ENCODE measurements at places on chromosomes 11 and 22.

GRCh38 chr11:111327908-111328624, 29.7 kb downstream of the POU2AF3 start:
- DNase-seq: no peak

GRCh38 chr22:44451016-44451415, 47.0 kb downstream of the RTL6 start:
- no peak for DNase-seq

GRCh38 chr11:57800444-57801182, 39.0 kb downstream of the CTNND1 start:
- DNase-seq: no peak

DNA sequence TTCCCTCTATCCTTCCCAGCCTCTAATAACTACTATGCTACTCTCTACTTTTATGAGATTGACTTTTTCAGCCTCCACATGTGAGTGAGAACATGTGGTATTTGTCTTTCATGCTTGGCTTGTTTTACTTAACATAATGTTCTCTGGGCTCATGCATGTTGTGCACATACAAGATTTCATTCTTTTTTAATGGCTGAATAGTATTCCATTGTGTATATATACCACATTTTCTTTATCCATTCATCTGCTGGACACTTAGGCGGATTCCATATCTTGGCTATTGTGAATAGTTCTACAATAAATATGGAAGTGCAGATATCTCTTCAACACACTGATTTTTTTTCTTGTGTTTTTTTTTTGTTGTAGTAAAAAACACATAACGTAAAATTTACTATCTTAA, 19.4 kb downstream of the OSBP2 start:
- no peak for DNase-seq

DNA sequence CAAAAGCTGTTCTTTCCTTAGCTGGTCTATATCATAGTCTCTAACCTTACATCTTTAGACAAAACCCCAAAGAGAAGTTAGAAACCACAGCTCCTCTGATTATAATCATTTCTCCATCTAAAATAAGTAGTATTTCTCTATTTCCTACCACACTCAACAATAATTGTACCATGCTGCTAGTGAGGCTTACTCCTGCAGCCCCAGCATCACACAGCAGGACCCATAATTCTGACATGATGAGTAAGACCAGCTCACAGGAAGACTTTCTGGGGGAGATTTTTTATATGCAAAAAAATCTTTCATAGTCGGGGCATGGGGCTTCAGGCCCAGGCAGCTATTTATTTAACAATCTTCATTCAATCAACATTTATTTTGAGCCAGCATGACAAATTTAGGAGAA, 441.6 kb downstream of the DYNC2H1 start:
- no peak for DNase-seq

GRCh38 chr22:45999379-45999971, 22.5 kb upstream of the WNT7B start:
- DNase-seq: no peak

- DNase-seq: no peak
These were observed 6.2 kb downstream of the ALDH3B1 start for GRCh38 chr11:68016161-68016903.

GRCh38 chr11:59335001-59335400, 23.7 kb upstream of the OR5AN1 start:
- no peak for DNase-seq

DNA sequence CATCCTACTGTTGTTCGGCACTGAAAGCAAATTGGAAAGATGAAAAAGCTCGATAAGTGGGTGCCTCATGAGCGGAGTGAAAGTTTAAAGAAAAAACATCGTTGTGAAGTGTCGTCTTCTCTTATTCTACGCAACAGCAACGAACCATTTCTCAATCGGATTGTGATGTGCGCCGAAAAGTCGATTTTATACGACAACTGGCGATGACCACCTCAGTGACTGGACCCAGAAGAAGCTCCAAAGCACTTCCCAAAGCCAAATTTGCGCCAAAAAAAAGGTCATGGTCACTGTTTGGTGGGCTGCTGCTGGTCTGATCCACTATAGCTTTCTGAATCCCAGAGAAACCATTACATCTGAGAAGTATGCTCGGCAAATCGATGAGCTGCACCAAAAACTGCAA, 58.4 kb upstream of the FBXO3 start:
- no peak for DNase-seq

DNA sequence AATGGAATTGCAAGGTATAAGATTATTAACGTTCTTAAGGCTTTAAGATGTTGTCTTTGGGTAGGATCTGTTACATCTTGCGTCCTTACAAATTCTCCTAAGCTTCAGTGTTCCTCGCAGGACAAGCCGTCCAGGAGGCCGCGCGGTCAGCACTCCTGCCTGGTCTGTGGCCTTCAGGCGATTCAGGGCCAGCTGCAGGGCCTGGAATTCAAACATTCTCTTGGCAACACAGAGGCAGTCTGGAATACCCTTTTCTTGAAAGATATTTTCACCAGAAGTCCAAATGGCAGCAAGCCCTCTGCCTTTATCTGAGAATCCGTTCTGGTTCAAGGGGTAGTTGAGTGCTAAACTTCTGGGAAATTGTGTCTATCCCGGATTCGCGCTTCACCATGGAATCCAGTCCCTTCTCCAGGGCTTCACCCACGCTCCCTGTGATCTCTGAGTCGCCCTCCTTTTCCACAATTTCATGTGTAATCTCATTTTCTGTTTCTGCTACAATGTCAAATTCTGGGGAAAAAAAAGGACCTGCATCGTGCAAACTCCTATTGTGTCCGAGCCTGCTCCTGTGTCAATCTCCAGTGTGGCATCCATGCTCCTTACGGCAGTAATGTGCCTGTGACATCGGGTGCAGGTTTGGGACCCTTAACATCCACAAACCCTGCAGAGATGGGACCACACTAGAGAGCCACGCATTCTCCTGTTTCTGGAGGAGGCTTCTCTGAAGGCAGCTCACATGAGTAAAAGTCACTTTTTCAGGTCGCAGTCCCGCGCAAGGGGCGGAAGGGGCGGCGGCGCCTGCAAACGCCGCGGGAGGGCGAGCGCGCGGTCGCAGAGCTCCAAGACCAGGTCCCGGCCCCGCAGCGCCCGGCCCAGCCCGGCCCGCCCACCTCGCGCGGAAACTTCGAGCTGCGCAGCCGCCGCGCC, 25.4 kb upstream of the SORL1 start:
- peak; percentile 65 for DNase-seq

- DNase-seq: no peak
These were observed 8.0 kb downstream of the TUBGCP6 start for GRCh38 chr22:50236731-50237409.

DNA sequence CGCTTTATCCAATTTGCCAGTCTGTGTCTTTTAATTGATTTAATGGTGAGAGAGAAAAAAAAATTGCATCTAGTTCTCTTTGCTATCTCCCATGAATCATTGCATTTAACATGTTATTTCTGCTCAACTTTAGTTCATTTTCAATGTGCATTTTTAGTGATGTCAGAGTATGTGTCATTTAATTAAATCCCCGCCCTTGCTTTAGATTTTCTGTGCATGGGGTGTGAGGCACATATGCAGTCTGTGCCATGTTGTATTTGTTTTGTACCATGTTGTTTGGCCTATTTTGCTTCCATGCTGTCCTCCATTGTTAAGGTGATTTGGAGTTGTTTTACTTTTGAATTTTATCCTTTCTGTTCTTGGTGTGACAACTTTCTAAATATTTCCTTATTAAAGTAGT, 8.3 kb upstream of the NCR3LG1 start:
- no peak for DNase-seq

GRCh38 chr11:1934335-1935155, 12.6 kb upstream of the MRPL23 start:
- no peak for DNase-seq

- DNase-seq: no peak
These were observed 47.8 kb upstream of the BMAL1 start for GRCh38 chr11:13229711-13230318.

DNA sequence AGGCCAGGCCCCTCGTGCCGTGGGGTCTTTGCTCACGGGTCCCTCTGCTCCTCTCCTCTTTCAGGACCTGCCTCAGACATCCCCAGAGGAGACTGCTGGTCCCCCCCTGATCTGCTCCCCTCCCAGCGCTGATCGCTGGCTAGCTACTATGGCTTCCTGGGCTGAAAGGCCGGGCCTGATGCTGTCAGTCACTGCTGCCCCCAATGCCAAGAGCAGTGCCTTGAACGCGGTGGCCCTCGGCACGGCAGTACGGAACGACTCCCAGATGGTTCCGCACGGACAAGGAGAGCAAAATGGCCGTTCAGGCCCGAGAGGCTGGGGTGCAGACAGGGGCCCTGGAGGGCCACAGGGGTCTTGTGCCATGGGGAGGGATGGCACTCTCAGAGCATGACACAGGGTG, 21.5 kb downstream of the SULT4A1 start:
- DNase-seq: no peak

- DNase-seq: no peak
These were observed 9.2 kb upstream of the RBM14 start for GRCh38 chr11:66607126-66607834.

- no peak for DNase-seq
These were observed 23.0 kb downstream of the APLNR start for GRCh38 chr11:57214098-57214417.

DNA sequence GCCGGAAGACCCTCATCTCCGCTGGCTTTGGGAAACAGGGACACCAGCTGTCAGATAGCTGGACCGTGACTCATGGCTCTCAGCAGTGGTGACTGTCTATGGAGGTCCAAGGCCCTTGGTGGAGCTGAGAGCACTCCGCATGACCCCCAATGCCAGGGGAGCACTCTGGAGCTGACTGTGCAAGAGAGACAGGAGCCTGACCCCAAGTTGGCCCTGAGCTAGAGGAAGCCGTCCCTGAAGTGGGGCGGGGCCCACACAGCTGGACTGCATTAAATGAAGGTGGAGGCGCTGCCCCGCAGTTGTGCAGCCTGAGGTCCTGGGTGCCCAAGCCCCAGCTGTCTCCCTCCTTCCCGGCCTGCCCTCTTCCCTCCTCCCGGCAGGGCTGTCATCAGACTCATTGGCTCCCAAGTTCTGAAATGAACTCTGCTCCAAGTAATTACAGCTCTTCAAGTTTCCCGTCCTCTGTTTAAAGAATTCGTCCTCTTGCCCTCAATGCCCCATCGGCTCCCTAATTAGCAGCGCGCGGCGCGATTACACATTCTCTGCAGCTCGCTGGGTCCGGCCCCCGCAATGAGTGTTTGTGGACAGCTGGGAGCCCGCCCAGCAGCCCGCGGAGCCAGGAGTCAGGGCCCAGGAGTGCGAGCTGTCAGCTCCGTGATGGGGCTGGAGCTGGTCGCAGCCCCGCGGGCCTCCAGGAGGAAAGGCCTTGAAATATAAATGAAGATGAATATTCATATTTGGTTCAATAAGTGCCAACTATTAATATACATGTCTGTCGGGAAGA, 93.2 kb upstream of the LMO1 start:
- no peak for DNase-seq

GRCh38 chr11:18594999-18595749, 4.4 kb upstream of the MISFA start:
- DNase-seq: no peak

DNA sequence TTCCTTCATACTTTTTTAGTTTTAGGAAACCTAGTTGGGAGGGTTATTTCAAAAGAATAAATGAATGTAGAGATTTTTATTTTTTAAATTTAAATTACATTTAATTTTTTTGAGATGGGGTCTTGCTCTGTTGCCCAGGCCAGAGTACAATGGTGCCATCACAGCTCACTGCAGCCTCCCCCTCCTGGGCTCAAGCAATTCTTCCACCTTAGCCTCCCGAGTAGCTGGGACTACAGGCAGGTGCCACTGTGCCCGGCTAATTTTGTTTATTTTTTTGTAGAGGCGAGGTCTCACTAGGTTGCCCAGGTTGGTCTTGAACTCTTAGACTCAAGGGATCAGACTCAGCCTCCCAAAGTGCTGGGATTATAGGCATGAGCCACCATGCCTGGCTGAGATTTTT, 32.6 kb downstream of the ZNRF3 start:
- DNase-seq: no peak

DNA sequence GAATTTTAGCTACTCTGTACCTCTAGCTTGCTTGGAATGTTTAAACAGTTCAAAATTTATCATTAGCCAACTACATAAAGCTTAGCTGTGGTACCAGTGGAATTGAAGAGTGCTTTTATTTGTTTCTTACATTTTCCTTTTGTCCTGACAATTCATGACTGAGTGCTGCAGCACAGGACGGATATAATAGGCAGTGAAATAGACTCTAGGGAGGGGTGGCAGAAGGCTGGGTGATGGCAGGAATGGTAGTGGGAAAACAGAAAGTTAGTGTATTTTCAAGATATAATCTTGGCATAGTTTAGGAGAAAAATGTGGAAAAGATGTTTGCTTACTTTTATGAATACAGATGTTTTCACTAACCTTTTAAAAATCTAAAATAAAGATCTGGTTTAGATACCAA, 31.1 kb upstream of the ARHGAP32 start:
- no peak for DNase-seq

- no peak for DNase-seq
These were observed 630 bp downstream of the CASP4 start for GRCh38 chr11:104967534-104968354.

GRCh38 chr11:61279934-61280659, 15.0 kb downstream of the VWCE start:
- no peak for DNase-seq

DNA sequence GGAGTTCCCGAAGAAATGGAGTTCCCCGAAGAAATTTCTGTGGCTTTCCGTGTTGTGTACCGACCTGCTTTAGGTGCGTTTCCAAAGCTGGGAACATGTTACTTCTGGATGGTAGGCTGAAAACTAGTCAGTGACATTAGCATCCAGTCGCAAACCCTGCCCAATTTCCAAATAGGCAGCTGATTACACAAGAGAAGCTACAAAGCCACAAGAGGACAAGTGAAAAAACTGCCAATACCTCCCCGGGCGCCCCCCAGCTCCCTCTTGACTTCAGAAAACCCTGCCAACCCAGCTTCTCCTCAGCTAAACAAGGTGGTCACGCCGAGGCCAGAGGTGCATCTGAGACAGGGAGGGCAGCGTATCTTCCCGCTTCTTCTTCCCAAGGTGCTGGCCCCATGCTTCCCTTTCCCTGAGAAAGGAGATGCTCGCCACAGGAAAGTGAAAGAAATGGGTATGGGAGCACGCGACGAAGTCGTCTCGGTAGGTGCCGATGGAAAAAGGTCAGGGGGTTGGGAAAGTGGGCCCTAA, 551 bp downstream of the AGBL2 start:
- peak; percentile 8 for DNase-seq

DNA sequence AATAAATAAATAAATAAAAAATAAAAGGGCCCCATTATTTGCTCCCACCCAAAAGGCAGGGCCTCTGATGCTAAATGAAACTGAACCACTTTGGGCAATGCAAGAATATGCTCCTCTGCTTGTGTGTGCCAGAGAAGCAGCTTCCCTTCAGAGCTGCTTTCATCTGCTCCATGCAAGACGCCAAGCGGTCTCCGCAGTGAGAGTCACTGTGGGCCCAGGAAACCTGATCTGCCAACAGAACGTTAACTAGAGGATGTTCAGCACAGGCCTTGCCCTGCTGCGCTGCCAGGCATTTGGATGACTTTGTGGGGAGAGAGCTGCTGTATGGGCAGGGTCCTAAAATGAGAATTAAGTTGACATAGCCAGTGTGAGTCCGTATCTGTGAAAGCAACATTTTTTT, 43.7 kb upstream of the APOA1 start:
- DNase-seq: no peak

GRCh38 chr11:130897262-130898182, 18.8 kb downstream of the SNX19 start:
- no peak for DNase-seq

GRCh38 chr11:82724026-82724425, 9.6 kb downstream of the FAM181B start:
- DNase-seq: no peak

Measured in activated CD4-positive, alpha-beta T cell treated with anti-CD3 and anti-CD28 coated beads for 48 hours (primary cell).